NCI-H526 (cell line): ENCODE measurements at places on chromosomes 7 and 10.
A peak's percentile ranks its signal among the peaks of the same experiment; 100 is the strongest.

- DNase-seq, result peak; percentile 60
Measured at GRCh38 chr7:73833251-73833919, 2.6 kb downstream of the CLDN4 start.

DNA sequence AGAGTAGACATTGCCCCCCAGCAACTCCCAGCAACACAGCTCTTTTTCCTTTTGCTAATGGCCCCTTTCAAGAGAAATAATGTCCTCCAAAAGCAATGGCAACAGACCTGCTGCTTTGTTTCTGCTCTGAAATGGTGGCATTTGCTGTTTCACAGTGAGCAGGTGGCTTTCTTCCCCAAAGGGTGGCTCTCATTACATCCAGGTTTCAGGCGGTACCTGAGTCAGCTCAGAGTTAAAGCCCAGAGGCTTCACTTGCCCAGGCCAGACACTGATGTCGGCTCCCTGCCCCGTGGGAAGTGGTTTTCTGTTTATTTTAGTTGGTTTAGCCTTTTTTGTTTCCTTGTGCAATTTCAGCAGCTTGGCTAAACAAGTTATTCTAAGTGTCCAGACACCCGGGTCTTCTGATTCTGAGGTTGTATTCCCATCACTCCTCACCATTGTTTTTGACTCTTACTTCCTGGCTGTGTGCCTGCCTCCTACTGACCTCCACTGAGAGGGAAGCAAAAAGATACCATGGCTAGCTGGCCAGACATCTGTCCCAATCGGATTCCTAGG, 7.8 kb upstream of the ATOH7 start:
- no peak for DNase-seq

DNA sequence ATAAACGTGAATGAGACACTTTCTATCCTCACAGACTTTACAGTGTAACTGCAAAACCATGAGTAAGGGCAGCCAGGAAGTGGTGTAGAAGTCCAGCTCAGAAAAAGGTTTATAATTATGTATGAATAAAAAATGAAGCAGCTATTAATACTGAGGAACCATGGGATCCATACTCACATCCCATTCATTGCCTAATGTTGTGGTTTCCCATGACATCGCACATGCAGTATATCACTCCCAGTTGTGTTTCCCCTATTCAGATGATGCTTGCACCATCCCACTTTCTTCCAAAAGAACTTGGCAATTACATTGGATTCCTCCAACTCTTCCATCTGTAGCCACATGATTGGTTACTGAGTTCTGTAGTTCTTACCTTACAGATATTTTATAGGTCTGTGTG, 74.5 kb upstream of the SEMA3D start:
- DNase-seq, result no peak

DNA sequence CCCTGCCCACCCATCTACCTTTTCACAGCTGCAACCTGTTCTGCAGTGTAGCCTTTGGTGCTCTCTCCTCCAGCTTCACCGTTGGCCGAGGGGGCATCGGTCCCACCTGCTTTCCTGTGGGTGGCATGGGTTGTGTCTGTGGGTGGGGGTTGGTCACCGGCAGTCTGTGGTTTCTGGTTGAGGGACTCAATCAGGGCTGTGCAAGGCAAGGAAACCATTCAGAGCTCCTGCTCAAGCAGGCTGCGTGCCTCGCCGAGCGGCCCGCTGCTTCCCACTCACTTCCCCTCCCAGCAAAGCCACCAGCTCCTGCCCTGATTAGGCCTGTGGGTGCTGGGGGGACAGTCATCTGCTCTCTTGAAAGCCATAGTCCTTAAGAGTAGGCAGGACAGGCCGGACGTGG, 9.8 kb downstream of the DNAJB12 start:
- no peak for DNase-seq

- DNase-seq, result no peak
Measured at GRCh38 chr7:130191791-130192190, 13.4 kb downstream of the TMEM209 start.

DNA sequence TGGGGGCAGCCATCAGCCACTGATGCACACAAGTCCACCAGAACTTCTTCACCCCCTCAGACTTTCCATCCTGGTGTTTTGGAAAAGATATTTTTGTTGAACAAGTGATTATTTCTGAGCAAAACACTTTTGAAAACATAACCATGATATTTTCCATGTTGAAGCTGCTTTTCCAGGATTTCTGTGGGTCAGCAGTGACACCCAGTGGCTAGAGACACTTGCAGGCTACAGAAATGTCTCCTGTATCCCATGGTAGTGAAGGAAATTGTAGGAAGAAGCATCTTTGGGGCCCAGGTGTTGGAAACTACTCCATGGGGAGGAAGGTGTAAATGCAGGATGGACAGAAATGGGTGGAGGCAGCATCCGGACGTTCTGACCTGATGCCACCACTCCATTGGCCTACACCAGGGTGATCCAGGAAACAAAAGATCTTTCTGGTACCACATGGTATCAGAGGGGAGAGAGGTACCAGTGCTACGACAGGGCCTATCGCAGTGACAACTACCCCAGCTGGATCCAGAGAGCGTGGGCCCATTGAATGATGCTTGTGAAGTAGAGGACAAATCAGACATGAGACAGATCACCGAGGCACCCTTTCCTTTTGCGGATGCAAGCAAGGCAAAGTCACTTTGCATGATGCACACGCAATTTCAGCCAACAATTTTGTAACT, 111.7 kb upstream of the COBL start:
- peak; percentile 60 for DNase-seq

GRCh38 chr7:139909379-139910050, 80.5 kb downstream of the TBXAS1 start:
- DNase-seq, result peak; percentile 6

DNA sequence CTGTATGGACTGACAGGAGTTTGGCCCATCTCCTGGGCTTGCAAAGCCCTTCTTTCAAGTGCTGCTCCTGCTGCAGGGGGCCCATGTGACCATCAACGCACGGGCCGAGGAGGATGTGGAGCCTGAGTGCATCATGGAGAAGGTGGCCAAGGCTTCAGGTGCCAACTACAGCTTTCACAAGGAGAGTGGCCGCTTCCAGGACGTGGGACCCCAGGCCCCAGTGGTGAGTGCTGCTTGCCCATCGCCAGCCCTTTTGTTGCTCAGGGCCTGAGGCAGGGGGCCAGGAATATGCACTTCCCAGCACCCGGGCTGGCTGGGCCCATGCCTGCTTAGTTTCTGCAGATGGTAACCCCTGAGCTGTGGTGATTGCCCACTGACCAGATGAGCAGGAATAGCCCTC, 8.7 kb downstream of the PGAM2 start:
- no peak for DNase-seq

- DNase-seq, result peak; percentile 69
Measured at GRCh38 chr10:102072673-102073527, 7.8 kb downstream of the HPS6 start.

DNA sequence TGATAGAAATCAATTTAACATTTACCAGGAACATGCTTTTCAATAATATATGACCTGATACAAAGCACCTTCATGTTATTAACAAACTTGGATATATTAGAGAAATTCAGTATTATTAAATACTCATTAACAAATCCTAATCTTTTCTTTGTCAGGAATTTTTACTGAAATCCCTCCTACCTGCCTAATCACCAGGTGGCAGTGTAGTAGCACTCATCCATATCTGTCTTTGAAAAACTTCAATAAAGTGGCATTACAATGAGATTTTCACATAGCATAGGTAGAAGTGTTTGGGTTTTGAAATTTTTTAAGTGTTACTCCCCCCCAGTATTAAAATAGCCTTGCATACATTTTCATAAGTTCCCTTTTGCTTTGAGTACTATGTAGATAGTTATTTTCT, 1246.6 kb upstream of the LRRN3 start:
- DNase-seq, result peak; percentile 42

DNA sequence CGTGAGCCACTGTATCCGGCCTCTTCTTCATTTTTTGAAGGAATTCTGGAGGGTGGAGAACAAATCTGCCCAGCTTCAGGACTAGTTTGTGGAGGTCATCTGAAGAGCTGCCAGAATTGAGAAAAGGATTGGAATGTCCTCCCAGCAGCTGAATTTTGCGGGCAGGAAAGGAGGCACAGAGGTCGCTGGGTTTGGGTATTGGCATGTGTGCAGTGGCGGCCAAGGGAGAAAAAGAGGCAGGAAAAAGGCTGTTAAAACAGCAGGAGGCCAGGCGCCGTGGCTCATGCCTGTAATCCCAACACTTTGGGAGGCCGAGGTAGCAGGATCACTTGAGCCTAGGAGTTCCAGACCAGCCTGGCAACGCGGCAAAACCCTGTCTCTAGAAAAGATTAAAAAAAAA, 80.4 kb downstream of the HIP1 start:
- DNase-seq, result no peak

- DNase-seq, result no peak
Measured at GRCh38 chr10:20075713-20076112, 259.5 kb downstream of the PLXDC2 start.

DNA sequence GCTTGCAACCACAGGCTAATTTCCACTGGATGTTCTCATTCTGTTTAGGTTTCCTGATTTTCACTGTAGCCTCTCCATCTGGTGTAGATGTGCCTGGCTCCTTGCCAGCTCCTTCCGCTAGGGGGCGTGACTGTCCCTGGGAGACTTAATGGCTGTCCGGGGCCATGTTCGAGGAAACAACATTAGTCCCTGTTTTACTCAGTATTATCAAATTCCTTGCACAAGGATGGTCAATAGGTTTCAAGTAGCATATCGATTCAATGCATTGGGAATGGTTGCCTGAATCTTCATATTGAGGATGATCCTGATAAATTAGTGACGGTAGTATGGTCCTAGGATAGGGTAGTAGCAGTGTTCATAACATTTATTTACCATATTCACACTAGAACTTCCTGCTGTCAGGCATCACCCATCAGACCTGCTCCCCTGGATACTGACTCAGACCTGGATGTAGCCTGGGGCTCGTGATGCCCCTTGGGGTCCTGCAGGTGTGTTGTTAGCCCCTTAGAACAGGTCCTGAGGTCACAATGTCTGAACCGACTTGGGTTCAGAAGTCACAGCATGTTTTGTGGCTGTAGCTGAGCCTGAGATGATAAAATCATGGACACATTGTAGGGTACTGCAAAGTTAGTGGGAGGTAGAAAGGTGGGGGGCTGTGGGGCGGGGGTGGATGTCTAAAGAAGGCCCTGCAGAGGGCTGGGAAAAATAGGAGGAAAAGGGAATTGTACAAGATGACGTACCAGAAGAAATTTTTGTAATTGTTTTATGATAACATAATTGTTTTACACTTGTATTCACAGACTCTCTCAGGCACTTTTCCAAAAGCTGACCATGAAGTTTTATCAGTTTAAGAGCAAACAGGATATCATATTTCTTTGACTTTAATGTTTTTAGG, 8.9 kb upstream of the EXOC6 start:
- DNase-seq, result no peak

DNA sequence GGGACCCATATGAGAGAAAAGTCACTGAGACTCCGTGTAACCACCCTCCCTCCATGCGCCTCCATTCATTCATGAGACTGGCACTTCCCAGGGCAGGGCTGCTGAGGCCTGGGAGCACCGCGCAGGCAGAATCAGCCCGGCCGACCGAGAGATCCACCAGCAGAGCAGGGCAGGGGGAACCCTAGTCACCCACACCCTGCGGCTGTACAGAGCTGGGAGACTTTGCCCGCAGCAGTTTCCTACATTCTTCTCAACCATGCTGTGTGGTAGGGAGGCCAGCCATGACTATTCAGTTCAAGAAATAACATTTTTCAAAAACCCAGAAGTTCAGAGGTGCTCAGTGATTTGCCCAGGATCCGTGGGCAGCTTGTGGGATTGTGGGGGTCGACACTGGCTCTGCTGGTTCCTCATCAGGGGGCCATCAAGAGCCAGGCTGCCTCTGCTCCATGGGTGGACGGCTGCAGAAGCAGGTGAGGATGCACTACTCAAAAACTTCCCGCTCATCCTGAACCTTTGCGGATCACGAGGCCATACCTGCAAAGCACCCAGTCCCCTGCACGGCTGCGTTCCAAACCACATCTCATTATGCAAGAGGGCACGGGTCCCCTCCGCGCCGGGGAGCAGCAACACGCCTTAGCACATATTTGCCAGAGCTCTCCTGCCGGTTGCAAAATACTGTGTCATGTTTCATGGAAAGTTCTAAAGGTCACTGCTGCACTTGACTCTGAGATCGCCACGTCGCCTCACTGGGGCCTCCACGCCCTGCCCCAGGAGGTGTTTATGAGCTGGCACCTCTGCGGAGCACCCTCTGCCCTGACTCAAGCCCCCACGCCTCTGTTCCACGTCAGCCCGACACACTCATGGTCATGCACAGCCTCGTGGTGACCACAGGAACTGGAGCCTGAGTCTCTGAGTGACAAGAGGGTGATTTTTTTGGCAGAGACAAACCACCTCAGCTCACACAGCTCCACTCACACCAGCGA, 132.0 kb downstream of the PRKAG2 start:
- DNase-seq, result peak; percentile 17

DNA sequence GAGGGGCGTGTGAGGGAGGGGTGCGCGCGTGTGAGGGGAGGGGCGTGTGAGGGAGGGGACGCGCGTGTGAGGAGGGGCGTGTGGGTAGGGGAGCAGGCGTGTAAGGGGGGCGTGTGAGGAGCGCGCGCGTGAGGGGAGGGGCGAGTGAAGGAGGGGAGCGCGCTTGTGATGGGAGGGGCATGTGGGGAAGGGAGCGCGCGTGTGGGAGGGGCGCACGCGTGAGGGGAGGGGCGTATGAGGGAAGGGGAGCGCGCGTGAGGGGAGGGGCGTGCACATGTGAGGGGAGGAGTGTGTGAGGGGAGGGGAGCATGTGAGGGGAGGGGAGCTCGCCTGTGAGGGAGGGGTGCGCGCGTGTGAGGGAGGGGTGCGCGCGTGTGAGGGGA, 19.1 kb downstream of the MXI1 start:
- DNase-seq, result peak; percentile 87

DNA sequence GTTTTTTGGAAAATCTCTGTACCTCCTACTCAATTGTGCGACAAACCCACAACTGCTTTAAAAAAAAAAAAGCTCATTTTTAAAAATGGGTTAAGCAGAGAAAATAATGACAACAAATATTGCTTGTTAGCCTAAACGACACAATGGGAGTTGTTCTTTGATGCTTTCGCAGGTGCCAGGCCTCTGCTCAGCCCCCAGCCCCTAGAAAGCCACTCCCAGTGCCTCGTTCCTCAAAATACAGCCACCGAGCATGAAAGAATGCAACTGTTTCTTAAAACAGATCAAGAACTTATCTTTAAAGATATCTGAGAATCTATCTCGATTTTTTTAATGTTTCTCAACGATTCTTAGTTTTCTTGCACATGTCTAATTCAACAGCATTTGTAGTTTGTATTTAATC, 85.2 kb upstream of the PFKP start:
- DNase-seq, result no peak

- no peak for DNase-seq
Measured at GRCh38 chr10:96053985-96054384, 10.6 kb downstream of the CCNJ start.

GRCh38 chr7:137657476-137658189, 189.1 kb downstream of the DGKI start:
- DNase-seq, result no peak

GRCh38 chr7:7510794-7511193, 24.9 kb downstream of the COL28A1 start:
- DNase-seq, result no peak

DNA sequence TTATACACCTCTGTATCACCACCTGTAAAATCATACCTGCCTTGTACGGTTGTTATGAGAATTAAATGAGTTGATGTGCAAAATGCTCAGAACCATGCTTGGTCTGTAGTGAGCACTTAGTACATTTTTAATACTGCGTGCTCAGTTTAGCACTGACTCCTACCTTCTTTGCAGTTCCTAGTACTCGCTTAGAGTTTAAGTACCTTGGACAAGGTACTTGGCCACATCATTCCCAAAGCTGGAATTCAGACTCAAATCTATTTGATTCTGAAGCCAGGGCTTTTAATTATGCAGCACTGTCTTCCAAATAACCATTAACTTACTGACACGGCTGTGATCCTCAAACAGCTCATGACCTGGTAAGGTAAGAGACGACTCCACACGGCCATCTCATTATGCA, 100.0 kb upstream of the AGK start:
- no peak for DNase-seq
